DMS79 (cell line): ENCODE measurements at places on chromosomes 2 and 18.

DNA sequence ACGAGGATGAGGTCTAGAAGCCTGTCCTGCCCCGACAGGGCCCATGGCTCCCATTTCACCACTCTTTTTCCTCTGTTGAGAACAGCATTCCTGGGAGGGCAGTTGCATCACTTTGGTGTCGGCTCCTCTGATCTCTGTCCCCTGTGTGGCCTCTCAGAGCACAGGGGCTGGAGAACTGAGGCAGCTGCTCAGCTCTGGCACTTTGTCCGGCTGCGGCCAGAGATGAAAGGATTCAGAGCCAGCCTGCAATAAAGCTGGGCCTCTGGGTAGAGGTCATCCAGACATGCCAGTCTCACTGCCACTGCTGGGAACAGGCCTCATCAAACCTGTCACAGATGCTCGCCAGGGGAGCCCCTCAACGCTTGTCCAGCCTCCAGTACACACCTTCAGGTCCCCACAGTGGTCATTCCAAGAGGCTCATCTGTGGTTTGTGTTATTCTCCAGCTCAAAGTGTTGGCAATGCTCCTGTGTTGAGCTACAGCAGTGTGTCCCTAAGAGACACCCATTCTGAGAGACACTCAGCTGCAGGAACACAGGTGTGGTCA, 13.1 kb upstream of the ROCK2 start:
- DNase-seq = no peak

GRCh38 chr2:200862532-200863000, 1.9 kb downstream of the CLK1 start:
- DNase-seq = peak; percentile 37

DNA sequence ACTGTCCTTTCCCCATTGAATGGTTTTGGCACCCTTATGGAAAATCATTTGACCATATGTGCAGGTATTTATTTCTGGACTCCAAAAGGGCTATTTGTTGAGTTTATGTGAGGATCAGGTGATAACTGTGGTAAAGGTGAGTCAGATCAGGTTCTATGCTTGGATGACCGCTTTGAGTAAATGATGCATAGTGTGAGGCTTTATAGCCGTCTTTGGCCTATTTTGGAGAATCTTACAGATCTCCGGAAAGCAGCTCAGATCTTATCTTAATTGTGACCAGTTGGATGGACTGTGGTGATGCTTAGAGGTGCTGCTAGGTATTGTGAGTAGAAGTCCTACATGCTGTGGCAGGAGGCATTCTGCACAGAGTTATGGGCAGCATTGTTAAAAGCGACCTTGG, 126.2 kb downstream of the METTL8 start:
- DNase-seq = no peak

GRCh38 chr2:177433402-177433801, 40.8 kb downstream of the AGPS start:
- no peak for DNase-seq

GRCh38 chr18:770583-770961, 41.5 kb downstream of the YES1 start:
- DNase-seq = no peak

- DNase-seq = no peak
These were observed 3.8 kb upstream of the EPC2 start for GRCh38 chr2:148640767-148641166.

- no peak for DNase-seq
These were observed 100.1 kb downstream of the SLC25A12 start for GRCh38 chr2:171793691-171794678.

- no peak for DNase-seq
These were observed 139.9 kb upstream of the LTBP1 start for GRCh38 chr2:32806857-32807256.

DNA sequence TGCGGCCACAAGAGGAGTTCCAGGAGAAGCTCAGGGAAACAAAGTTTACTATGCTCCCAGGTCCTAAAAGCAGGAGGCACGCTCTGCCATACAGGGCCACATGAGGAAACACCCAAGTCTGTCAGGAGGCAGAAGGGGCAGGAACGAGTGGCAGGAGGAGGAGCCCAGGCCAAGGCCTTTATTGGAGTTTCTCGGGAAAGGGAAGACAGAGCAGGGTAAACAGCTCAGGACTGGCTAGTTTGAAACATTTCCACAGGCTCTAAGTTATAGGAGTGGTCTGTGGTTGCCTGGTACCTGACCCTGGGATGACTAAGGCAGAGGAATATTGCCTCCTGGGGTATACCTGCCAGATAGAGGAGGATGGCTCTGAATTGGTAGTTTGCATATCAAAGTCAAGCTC, 3.7 kb upstream of the ZNF638 start:
- no peak for DNase-seq

DNA sequence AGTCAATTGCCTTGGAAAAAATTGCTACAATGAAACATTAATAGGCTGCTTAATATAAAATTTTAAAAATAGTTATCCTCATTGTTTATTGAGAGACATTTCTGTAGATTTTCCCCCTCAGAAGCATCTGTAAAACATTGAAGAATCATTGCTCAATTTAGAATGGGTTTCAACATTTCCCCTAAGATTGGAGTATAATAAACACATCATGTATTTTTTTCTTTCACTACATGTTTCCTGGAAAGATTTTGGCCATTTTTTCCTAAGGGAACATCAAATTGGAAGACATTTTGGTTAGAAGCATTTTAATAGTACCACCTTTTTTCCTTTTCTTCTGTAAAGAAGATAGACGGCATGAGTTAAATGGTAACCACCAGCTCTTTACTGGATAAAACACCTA, 443.2 kb upstream of the SPHKAP start:
- no peak for DNase-seq

GRCh38 chr2:108621087-108621559, 86.9 kb downstream of the LIMS1 start:
- peak; percentile 92 for DNase-seq

- DNase-seq = no peak
These were observed 52.3 kb downstream of the FOXI3 start for GRCh38 chr2:88400037-88400767.

GRCh38 chr18:48020337-48021250, 90.1 kb upstream of the SMAD2 start:
- DNase-seq = no peak

GRCh38 chr2:139077099-139077737, 297.0 kb upstream of the NXPH2 start:
- DNase-seq = no peak

GRCh38 chr2:127200962-127201361, 19.1 kb downstream of the CYP27C1 start:
- DNase-seq = no peak

GRCh38 chr2:67839242-67839641, 223.6 kb downstream of the C1D start:
- no peak for DNase-seq

- DNase-seq = no peak
These were observed 5.4 kb downstream of the SNORC start for GRCh38 chr2:232875256-232876121.

DNA sequence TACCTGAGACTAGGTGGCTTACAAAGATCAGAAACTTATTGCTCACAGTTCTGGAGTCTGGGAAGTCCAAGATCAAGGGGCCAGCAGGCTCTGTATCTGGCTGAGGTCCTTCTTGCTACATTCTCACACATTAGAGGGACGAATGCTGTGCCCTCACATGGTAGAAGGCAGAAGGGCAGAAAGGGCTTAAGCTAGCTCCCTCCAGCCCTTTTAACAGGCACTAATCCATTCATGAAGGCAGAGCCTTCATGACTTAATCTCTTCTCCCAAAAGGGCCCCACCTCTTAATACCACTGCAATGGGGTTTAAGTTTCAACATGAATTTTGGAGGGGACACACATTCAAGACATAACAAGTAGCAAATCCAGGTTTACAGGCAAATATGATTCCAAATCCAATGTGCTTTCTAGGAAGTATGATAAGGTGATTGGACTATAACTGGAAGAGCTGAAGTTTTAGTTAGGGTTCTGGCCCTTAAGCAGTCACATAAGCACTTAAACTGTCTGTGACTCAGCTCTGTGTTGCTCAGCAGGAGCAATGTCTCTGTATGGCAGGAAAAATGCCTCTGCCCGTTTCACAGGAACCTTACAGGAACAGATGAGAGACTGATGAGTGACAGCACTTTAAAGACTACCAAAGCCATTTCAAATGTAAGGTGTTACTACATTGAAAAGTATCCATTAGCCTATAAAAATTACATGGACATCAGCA, 119.6 kb upstream of the PTPRM start:
- DNase-seq = no peak

GRCh38 chr2:99886418-99886817, 256.0 kb downstream of the AFF3 start:
- no peak for DNase-seq

DNA sequence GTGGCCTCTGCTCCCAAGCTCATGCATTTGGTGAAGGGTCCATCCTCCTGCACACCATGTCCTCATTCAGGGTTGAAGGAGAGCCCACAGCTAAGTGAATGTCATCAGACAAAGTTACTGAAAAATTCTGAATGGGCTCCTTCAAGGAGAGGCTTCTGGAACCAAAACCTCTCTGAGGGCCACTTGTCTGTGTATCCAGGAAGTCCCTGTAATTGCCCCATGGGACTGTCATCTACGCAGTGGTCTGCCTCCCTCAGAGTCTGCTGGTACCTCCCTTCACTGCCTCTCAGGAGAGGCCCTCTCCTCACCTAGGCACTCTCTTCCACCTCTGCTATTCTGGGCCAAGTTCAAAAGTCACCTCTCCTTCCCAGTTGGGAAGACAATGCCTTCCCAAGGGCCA, 68.0 kb downstream of the SLC4A5 start:
- no peak for DNase-seq

DNA sequence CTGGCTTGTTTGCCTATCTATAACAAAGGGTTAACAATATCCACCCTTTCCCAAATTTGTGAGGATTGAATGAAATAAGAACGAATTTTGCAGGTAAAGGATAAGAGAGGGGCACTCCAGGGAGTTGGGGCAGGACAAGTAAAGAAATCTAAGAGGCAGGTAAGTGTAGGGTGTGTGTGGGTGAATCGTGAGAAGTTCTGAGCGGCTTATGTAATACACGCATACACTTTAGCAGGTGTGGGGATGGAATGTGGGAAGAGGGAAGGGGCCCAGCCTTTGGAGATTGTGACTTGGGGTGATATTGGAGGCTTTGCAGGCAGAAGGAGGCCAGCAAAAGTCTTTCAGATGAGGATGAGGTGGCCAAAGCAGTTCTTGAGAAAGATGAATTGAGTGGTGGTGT, 83.2 kb upstream of the AQP4 start:
- DNase-seq = no peak

DNA sequence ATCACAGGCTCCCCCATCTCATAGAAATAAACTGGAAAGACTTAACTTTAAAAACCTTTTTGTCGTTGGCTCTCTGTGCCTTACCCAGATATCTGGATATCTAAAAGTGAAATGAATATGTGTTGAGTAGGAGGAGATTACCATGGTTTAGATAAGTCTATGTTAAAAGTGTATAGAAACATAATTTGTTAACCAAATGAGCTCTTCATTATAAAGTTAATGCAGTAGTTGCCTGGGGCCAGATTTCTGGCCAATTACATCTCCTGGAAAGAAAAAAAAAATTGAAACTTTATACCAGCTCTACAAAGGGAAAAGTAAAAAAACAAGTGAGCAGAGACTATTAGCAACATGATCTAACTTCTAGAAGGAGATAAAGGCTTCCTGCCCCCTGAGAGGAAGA, 259.6 kb upstream of the UBE2E3 start:
- DNase-seq = no peak

GRCh38 chr2:26563686-26564085, 77.5 kb downstream of the CIB4 start:
- no peak for DNase-seq

DNA sequence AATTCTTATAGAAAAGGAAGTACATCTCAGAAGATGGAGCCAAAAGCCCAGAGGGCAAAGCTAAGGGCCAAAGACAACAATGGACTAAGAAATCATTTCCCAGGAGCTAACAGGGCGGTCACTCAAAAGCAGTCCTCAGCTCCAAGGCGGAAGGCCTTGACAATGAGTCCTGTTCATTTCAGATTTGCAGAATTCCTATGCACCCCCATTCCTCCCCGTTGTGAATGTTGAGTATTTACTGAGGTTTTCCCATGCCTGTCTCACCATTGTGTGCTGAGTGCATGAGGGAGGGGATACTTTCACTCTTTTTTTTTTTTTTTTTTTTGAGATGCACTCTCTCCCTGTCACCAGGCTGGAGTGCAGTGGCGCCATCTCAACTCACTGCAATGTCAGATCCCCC, 18.8 kb upstream of the DTNB start:
- DNase-seq = no peak

DNA sequence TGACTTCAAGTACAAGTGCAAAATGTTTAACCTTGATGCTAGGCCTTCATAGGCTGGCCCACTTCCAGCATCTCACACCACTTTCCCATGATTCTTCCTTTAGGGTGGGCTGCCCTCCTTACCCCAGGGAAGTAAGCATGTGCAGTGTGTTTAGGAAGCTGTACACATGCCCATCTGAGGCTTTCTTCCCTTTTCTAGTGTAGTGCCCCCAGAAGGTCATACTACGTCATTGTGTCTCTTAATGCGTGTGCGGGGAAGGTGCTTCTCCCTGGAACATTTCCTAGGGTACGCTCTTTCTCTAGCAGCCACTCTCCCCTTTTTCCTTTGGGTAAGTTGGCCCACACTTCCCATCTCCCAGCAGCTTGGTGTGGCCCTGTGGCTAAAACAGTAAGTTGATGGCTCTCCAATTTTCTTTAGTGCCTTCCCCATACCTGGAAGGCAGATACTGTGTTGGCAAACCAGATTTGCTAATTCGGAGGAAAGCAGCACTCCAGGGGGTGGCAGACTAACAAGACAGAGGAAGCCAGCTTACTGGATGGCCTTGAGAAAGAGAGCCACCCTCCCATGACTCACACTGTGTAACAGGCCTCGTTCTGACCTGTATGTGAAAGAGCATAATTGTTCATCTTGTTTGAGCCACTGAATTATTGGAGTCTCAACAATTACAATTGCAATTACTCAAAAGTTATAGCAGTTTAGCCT, 1.1 kb upstream of the SULT6B1 start:
- no peak for DNase-seq

- no peak for DNase-seq
These were observed 130.1 kb downstream of the LCLAT1 start for GRCh38 chr2:30577151-30577550.

- no peak for DNase-seq
These were observed 98.6 kb downstream of the RAB3GAP1 start for GRCh38 chr2:135150725-135151124.

GRCh38 chr2:239388236-239389151, 12.3 kb downstream of the HDAC4 start:
- DNase-seq = no peak

DNA sequence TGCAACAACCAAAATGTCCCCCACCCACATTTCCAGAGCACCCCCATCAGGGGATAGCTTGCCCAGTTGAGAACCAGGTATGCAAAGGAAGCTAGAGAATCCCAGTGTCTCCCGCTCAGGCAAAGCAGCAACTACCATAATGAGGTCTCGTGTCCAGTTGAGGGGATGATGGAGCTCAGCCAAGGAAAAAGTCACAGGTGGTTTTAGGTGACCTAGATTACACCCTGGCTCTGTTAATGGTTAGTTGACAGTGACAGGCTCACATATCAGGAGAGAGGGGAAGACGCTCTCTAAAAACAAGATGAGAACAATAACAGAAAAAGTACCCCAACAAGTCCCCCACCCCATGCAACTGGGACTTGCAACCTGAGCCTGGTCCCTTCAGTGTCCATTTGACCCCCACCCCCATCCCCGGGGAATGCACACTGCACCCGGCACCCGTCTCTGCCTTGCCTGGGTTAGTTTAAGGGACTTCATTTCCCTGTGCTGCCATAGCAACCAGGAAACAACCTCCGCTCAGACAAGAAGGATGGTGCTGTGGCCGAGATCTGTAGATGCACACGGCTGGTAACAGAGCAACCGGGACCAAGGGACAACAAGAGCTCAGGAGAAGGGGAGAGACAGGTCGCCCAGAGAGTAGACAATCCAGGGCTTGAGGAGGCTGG, at the start of gene KIAA2012:
KIAA2012 (plus strand) TSS at position 519 of the 665 bp plus-strand sequence. CDS start 373 bp downstream, outside the sequence.
- DNase-seq = no peak

GRCh38 chr2:229027353-229028105, 243.6 kb downstream of the PID1 start:
- no peak for DNase-seq
